Left kidney (tissue), 8 donors: ENCODE measurements at places on chromosomes 2 and 18.

- DNase-seq, result no peak
Measured at GRCh38 chr2:207746131-207746530, 23.6 kb downstream of the FZD5 start.

GRCh38 chr18:2139691-2140090, 431.6 kb downstream of the METTL4 start:
- DNase-seq, result no peak

DNA sequence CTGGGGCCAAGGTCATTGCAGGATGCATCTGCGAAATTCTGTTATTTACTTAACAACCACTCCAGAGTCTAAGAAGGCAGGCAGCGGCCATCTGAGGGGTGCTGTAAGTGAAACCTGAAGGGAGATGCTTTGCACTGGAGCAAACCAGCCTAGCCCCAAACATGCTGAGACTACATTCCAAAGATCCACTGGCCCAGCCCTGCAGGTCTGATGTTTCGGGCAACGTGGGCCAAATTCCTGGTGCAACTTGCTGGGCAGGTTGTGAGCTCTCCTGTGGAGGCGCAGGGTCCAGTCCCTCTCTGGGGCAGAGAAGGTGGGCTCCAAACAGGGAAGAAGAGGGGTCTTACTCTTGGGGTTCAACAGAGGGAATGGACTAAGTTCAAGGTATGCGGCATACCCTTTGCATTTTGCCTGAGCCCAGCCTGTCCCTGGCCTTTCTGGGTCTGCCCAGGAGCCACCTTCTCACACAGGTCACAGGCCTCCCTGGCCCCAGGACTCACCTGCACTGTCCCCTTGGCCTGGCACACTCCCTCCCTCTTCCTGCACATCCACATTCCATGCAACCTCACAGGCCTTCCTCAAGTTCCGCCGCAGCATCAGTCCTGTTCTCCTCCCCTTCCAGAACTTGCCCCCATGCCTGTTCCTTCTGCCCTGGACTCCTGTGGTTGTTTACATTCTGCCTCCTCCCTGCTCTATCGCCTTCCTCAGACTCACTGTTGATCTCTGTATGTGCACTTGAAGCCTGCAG, 5.1 kb upstream of the MAL start:
- no peak for DNase-seq

- DNase-seq, result no peak
Measured at GRCh38 chr2:18932853-18933252, 343.5 kb upstream of the NT5C1B start.

DNA sequence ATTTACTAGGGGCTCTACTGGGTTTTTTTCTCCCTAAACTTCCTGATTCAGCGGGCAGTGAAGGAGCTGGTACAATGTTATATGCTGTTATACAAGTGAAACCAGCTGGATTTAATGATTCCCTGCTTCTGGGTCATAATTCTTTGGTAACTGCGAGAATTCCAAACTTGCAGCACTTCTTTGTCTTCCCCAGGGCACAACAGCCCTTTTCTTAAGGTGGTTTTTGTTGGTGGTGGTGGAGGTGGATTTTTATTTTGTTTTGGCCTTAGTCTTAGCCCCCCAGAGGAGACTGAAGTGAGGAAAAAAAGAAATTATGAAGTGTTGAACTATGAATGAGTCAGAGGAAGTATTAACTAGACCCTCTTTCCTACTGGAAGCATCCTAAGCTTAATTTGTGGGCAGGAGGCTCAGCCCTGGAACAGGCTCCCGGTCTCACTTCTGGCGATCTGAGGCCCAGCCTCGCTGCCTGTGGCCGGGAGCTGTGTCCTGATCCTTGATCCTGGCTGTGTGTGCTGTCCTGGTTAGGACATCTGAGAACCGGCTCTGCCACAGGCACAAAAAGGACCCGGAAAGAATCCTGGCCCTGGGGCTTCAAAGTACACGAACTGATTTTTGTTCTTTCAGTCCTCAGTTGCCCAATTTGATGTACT, 141.9 kb downstream of the LYPD6B start:
- DNase-seq, result peak; percentile 52

DNA sequence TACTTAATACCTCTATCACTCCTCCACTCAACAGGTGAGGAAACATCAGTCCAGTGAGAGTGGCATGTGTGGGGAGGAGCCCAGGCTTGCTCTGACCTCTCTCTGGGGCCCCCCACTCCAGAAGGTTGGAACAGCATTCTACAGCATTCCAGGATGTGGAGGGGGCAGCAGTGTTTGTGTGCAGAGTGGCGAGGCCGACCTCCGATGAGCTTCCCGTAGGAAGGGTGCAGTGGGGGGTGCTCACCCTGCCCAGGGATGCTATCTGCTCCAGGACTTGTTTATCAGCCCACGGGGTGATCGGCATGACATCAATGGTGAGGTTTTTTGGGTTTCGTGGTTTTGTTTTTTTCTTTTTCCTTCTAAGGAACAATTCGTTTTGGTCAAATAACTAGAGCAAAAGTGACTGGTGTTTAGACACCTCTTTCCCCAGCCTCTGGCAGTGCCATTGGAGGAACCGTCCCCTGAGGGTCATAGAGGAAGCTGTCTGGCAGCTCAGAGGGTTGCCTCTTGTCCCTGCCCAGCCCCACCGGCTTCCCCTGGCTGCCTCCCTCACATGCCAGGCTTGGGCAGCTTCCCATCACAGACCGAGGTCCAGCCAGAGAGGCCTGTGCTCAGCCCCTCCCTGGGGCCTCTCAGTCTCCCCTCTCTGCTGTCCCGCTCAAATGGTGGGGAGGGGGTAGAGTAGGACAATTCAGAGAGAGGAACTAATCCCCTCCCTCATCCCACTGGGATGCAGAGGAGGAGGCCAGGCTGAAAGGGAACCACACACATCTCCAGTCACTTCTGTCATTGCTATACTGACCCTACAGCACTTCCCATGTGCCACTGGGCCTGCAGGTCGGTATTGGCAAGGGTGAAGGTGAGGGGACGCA, 96.5 kb downstream of the ZFP36L2 start:
- no peak for DNase-seq

- peak; percentile 93 for DNase-seq
Measured at GRCh38 chr2:20584399-20585358, 66.2 kb downstream of the HS1BP3 start.

- DNase-seq, result peak; percentile 64
Measured at GRCh38 chr2:5561006-5561405, 131.2 kb upstream of the SOX11 start.

DNA sequence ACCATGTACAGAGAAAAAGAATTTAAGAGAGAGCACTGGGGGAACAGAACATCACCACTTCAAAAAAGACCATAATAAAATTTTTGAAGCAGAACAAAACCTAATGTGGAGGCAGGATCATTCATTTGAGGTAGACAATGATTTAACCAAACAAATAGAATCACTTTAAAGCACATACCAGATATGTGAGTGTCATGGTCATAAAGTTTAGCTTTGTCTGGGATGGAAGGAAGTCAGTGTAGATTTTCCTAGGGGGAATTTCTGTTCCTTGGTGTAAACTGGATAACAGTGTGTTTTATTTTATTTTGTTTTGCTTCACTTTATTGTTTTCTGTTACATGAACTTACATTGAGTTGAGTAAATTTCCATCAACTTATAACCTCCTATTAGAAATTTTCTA, 120.8 kb downstream of the CRIM1 start:
- no peak for DNase-seq

DNA sequence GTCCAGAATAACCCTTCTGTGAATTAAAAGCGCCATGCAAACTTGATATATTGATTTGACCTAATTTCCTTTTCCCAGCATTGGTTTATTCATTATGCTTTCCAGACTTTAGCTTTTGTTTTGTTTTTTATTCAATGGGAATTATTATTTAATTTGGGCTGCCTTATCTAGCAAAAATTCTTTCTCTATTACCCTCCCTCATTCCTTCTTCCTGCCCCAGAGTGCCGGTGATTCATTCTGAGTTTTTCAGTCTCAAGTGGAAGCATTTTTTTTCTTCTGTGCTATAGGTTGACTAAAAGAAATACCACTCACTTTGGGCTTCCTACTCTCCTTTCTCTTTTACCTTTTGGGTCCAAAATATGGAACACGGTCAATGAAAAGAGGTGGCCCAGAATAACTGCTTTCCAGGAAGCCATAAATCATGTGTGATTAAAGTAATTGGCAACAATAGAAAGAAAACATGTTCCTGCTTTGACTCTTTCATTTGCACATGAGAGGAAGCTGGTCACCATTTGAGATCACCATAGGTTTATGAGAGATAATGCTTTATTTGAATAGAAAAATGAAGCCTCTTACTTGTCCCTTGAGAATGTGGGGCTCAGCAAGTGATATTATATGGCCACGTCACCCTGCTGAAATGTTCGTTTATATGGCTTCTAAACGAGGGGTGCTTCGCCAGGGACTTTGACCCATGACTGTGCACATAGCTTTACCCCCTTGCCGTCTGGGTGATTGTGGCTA, 422.8 kb upstream of the ZEB2 start:
- DNase-seq, result no peak

GRCh38 chr18:62757399-62758010, 42.2 kb downstream of the PHLPP1 start:
- no peak for DNase-seq

- no peak for DNase-seq
Measured at GRCh38 chr2:237618449-237618848, 8.9 kb upstream of the LRRFIP1 start.

DNA sequence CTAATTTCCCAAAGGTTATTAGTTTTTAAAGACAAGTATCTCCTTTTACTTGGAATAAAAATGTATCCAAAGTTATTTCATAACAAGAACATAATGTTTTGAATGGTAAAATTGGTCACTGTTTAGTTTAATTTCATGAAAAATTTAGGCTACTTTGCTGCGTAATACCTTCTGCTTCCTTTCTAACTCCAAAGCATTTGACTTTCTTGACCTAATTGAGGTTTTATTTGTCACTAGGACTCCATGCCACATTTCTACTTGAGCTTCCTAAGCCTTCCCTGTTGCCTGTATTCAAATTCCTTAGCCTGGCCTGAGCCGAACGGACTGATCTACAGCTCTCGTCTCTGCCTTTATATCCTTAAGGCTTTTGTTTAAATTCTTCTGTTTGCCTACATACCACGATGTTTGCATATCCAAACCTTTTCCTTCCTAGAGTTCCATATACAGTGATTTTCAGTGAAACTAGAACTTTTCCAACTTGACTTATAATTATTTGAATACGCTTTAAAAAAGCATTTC, 25.1 kb downstream of the ARMC9 start:
- no peak for DNase-seq
